ENCODE measurements at places on chromosomes 11 and 22.

DNA sequence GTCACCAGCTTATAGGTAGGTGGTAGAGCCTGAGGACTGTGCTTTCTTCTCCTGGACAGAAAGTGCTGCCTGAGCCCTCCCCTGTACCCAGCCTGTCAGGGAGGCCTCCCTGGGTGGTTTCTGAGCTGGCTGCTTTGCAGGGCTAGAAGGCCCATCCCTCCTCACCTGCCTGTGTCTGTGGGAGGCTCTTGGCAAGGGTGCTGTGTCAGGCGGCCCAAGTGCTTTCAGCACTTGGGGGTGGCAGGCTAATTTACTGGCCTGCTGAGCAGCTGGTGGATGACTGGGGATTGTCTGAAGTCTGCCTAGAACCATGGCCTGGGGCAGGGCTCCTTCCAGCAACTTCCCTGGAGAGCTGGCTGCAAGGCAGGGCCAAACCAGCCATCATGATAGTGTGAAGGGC lies 139.0 kb upstream of the NAV2 start:
- DNase-seq = no peak

- no peak for DNase-seq
Observed at GRCh38 chr11:16958833-16959232, 55.4 kb downstream of the PLEKHA7 start.

DNA sequence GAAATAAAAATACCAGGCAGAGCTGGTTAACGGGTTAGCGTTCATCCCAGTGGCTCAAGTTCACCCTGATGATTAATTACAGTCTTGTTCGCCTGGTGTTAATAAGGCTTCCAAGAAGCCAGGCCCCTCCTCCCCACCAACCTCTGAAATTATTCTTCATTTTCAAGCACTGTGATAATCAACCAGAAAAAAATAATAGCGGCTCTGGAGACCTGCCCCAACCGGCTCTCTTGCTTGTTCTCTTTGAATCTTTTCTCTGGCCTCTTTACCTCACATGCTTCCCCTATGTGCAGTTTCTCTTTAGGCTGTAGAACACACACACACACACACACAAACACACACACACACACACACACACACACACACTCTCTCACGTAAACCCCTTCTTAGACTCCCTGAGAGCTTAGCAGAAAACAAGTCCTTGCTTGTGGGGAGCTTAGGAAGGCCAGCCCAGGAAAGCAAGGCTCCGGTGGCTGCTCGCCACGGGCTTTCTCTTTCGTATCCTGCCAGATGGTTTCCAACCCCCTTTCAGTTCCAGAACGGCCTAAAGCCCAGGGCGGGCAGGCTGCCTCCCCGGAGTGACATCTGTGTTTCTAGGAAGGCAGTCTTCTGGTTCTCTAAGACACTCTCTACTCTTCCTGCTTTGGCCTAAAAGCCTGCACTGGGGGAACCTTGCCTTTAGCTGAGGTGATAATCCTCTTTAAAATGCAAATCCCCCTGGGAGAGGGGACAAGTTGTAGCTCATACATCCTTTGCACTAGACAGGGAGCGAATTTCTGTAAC lies 106.4 kb upstream of the SESN3 start:
- no peak for DNase-seq

GRCh38 chr22:39534591-39535356 lies 2.2 kb upstream of the RPS19BP1 start:
- peak; percentile 83 for DNase-seq

DNA sequence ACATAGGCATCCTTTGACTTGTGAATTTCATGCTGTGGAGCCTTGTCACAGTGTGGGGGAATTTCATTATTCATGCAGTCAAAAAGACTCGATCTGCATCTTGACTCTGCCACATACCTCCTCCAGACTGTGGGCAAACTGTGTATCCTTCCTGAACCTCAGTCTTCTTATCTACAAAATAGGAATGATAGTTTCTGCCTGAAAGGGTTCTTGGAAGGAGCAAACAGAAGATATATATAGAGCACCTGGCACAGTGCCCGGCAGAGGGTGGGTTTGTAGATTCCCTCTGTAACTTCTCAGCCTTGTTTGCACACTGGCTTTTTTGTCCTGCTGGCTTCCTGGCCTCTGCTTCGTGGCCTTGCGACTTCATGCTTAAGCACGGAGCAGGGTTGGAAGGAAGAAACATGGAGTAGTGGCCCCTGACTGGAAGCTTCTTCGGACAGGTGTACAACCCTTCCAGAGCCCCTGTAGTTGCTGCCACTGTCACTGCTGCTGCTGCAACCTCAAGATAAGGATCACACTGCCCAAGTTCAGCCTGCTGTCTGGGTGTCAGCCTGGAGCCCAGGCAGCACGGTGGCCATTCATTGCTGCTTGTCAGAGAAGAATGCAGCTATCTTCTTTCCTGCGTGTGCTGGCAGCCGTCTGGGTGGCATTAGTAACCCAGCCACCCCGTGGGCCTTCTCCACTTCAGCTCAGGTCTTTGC lies 106.4 kb downstream of the MICAL2 start:
- DNase-seq = no peak

DNA sequence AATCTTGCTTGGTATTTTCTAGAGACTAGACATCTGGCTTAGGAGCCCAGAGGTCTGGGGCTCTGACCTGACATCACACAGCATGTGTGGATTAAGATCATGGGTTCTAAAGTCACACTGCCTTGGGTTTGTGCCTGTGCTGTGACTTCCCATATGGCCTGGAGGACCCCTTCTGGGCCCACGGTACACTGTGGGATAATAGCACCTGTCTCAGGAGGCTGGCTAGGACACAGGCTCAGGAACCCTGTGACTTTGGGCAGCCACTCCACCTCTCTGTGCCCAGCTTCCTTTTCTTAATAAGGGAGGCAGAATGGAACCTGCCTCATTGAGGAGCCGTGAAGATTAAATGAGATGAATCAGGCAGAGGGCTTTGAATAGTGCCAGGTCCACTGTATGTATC lies 99.2 kb upstream of the B3GAT1 start:
- no peak for DNase-seq

- DNase-seq = no peak
Observed at GRCh38 chr11:27938011-27938410, 169.9 kb downstream of the KIF18A start.

DNA sequence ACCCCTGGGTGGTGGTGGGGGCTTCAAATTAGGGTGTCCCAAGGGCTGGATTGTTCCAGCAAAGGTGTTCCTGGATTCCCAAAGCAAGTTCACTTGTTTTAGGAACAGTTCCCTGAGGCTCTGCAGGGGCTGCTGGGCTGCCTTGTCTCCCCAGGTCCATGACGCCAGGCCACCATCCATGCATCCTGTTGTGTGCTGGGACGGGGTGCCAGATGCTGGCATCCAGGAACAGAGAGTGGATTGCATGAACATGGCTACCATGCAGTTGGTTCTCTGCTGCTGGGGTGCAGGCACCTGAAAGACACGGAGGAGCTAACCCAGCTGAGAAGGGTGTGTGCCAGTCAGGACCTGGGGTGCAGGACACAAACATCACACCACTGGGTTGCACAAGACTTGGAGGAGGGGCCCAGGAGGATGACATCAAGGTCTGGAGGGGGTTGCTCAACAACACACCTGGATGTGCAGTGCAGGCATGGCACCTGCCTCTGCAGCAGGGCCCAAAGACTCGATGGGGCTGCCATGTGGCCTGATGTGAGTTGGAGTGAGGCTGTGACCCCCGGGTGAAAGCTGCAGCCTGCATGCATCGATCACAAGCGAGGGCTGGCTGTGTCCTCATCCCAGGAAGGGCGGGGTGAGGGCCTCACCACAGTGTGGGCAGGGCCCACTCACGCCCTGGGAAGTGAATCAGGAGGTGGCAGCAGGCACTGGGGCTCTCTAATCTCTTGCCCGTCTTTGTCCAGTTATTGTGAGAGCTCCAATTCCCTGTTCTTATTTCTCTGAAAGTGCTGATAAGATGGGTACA lies 74.0 kb upstream of the CLDN5 start:
- no peak for DNase-seq

- no peak for DNase-seq
Observed at GRCh38 chr11:27505781-27506180, 788 bp downstream of the LIN7C start.

GRCh38 chr11:783581-784015 lies 6.3 kb downstream of the CEND1 start:
- peak; percentile 70 for DNase-seq

- DNase-seq = no peak
Observed at GRCh38 chr22:27751277-27752070, 50.1 kb downstream of the MN1 start.

GRCh38 chr11:75236062-75236461 lies 4.5 kb upstream of the TPBGL start:
- no peak for DNase-seq

- DNase-seq = no peak
Observed at GRCh38 chr11:76863196-76863777, 2.6 kb downstream of the ACER3 start.

GRCh38 chr22:42180349-42180842 lies 49.8 kb upstream of the CYP2D6 start:
- no peak for DNase-seq

DNA sequence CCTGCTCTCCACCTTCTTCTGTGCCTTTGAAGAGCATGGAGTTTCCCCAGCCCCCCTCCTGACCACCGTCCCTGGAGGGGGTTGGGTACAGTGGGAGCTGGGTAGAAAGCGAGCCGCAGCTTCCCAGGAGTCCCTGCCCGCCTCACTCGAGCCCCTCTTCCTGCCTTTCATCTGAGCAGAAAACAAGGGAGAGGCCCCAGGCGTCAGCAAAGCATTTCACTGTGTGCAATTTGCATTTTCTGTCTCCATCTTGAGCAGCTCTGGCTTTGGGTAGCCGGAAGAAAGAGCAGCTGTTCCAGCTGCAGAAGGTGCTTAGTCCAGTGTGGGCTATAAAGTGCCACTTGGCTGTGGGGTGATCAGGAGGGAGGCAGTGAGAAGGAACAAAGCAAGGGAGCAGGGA lies 229.7 kb downstream of the CEP164 start:
- no peak for DNase-seq

DNA sequence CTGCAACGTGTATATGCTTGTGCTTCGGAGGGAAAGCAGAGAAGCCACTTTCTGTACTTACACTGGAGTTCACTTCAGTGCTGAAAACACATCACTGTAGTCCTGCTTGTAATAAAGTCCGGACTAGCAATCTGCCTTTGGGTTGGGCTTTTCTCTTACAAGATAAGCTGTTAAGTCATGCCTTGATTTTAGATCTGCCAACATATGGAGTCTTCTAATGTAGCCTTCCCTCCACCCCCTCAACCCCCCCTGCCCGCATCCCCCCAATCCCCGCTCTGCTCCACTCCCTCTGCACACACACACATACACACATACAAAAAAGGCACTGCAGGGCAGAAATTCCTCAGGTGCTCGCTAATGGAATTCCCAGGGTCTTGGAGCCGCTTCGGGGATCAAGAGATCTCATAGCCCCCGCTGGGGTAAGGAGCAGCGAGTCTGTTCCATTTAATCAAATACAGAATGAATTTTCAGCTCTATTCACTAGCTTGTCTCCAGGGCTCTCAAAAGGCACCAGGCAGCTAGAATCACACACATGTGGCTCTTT lies 3.4 kb downstream of the CDON start:
- DNase-seq = no peak

GRCh38 chr11:8095371-8095770 lies 14.4 kb downstream of the TUB start:
- no peak for DNase-seq

- DNase-seq = no peak
Observed at GRCh38 chr11:20084921-20085814, 75.1 kb downstream of the DBX1 start.

GRCh38 chr11:70048279-70049024 lies 29.7 kb upstream of the ANO1 start:
- DNase-seq = no peak
